Adipose tissue (tissue), 3 donors: ENCODE measurements at places on chromosomes 7 and 10. TPM values are rescaled to one million over a fixed set of nuclear protein-coding genes. Genes with fewer than 3 reads are reported as not detected.

The DNAH11 gene
- polyA plus RNA-seq: 0.30 TPM

The CASTOR2 gene
- polyA plus RNA-seq: 6.0 TPM

The TRRAP gene
- 5.8 TPM for polyA plus RNA-seq

The BICC1 gene
- polyA plus RNA-seq: 20.8 TPM

The TFR2 gene
- polyA plus RNA-seq: 1.5 TPM

The SLC18A2 gene
- not detected for polyA plus RNA-seq

The RINT1 gene
- 9.6 TPM for polyA plus RNA-seq

The SPDYE2 gene
- 0.03 TPM for polyA plus RNA-seq

The CPXM2 gene
- 0.82 TPM for polyA plus RNA-seq

The ADIRF gene
- 1,031 TPM for polyA plus RNA-seq

The CREB5 gene
- 33.2 TPM for polyA plus RNA-seq

The ELMO1 gene
- 13.9 TPM for polyA plus RNA-seq

The SPDYE9 gene
- polyA plus RNA-seq: not detected

The FASTK gene
- polyA plus RNA-seq: 104 TPM

The CALCR gene
- polyA plus RNA-seq: not detected

The CRHR2 gene
- polyA plus RNA-seq: 1.1 TPM

The ENKUR gene
- 0.16 TPM for polyA plus RNA-seq

The CYP2C19 gene
- not detected for polyA plus RNA-seq

The CNPY1 gene
- polyA plus RNA-seq: not detected

The PIK3CG gene
- polyA plus RNA-seq: 0.16 TPM

The ASB10 gene
- not detected for polyA plus RNA-seq

The ASB15 gene
- polyA plus RNA-seq: 0.22 TPM

The HMX3 gene
- polyA plus RNA-seq: not detected

The UCN3 gene
- not detected for polyA plus RNA-seq

The TUBAL3 gene
- polyA plus RNA-seq: 0.04 TPM

The RHBDD2 gene
- 53.5 TPM for polyA plus RNA-seq

The TRIM50 gene
- 13.8 TPM for polyA plus RNA-seq
